Inflammatory macrophage treated with lipopolysaccharide for 1 hour (primary cell): ENCODE measurements at places on chromosomes 4 and X.
A peak's percentile ranks its signal among the peaks of the same experiment; 100 is the strongest.

- no peak for DNase-seq
Observed at GRCh38 chr4:7988437-7988836, 48.8 kb upstream of the AFAP1 start.

DNA sequence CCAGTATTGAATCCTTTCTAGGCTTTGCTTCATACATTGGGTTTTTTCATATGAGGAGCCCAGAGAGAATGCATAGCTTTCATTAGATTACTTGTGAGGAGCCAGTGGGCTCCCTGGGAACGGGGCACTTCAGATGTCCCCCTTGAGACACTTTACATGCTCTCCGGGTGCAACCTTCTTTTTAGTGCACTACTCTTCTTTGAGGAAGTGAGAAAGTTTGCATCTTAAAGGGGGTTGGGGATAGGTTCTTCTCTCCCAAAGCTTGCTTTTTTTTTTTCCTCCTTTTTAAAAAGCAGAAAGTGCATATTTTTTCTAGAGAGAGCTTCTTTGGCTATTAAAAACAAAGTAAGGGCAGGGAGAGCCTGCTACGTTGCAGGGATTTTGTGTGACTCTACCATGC lies 4.3 kb downstream of the HADH start:
- no peak for DNase-seq

DNA sequence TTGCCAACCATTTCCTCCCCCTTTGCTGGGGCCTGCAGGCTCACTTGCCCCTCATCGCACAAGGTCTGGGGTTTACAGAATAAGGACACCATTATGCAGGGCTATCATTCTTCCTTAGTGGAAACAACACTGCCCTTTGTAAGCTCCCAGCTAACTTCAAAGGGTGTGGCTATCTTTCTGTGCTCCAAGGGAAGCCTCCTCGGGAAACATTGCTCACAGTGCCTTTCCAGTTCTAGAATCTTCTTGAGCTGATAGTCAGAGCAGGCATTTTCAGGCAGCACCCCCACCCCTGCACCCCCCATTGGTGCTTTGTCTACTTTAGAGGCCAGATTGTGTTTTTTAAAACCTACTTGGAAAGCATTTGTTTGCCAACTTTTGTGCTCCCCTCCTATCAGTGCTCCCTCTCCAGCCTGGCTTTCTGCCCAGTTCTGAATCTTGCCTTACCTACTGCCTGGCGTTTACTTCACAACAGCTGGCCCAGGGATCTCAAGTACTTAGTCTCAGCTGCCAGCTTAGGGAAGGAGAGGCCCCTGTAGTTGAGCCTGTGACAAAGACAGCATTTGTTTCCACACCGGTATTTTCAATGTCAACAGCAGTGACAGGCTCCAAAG lies 53.5 kb downstream of the PLAC1 start:
- DNase-seq, result no peak

GRCh38 chr4:145012841-145013240 lies 85.2 kb downstream of the ANAPC10 start:
- DNase-seq, result peak; percentile 62

DNA sequence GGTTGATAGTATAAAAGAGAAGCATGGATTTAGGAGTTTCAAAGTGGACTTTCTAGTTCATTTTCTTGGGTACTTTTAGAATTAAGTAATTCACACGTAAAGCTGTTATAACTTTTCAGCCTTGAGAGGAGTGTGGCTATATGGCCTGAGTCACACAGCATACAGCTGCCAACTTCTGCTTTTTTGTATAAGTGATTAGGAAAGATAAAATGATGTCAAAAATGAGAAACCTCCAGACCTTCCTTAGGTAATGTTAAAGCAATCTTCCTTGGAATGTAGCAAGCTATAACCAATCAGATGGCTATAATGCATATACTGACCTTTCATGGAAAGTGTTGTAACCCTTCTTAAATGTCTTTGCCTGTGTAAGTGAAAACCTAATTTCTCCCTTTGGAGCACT lies 39.2 kb downstream of the RAB40AL start:
- DNase-seq, result peak; percentile 69

GRCh38 chr4:165963621-165964020 lies 90.6 kb downstream of the TLL1 start:
- no peak for DNase-seq

GRCh38 chrX:1870421-1870820 lies 255.6 kb downstream of the ASMT start:
- DNase-seq, result no peak

DNA sequence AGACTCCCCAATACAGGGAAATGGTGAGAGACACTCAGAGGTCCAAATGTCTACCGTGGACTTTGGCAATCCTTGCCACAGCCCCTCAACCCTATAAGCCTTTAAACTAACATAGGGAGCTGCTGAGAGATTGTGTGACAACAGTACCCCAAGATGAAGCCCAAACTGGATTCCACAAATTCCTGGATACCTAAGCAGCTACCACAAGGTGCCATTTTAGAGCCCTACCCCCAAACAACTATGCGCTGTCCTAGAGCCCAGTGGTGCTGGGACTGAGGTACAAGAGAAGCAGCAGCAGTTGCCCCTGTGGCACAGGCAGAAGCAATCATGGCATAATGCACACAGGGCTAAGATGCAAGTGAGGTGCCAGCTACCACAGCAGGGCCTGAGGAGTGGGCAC lies 2.7 kb upstream of the TMPRSS11F start:
- no peak for DNase-seq

- DNase-seq, result no peak
Observed at GRCh38 chr4:111494471-111494870, 650.8 kb upstream of the FAM241A start.

DNA sequence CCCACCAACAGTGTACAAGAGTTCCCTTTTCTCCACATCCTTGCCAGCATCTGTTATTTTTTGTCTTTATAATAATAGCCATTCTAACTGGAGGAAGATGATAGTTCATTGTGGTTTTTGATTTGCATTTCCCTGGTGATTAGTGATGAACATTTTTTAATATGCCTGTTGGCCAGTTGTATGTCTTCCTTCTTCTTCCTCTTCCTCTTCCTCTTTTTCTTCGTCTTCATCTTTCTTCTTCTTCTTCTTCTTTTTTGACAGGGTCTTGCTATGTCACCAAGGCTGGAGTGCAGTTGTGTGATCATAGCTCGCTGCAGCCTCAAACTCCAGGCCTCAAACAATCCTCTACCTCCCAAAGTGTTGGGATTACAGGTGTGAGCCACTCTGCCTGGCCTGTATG lies 87.4 kb downstream of the CCDC160 start:
- no peak for DNase-seq

DNA sequence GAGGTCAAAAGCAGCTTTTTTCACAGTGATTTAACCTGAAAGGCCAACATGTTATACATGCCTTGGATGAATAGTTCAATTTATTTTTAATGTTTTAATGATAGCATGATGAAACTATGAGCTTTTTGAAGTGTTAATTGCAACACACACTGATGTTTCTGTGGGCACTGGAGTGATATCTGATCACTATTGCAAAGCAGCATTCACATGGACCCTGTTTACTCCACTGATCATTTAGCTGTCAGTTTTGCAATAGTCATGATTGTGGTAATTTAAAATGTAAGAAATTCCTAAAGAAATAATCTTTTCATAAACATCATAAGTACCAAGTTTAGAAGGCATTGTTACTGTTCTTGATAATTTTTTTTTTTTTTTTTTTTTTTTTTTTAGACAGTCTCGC lies 74.1 kb downstream of the ARSJ start:
- DNase-seq, result no peak

DNA sequence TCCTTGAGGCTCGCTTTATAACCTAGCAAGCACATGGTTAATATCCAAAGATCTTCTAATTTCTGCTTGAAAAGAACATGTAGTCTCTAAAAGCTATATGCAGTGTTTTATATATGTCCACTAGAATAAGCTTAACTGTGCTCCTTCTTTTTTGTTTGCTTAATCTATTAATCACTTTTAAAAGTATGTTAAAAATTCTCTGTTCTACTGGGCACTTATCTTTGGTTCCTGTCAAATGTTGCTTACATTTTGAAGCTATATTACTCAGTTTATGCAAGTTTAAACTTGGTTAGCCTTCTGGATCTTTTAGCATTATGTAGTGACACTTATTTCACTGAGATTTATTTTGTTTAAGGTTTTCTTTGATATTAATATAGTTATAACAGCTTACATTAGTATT lies 32.5 kb downstream of the MAOA start:
- DNase-seq, result no peak

DNA sequence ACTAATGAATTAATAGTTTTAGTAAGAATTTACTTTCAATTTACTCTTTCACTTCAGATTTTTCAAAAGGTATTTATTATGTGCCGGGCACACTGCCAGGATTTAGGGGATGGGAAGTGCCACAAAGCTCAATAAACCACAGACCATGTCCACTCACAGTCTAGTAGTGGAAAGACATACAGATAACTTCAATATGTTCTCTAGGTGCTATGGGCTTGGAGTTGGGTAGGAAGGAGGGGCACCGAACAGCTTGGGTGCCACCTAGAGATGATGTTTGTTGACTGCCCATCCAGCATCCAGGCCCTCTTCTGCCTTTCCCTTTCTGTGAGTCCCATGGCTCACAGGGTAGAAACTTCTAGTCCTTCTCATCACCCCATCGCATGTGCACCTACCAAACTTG lies 17.8 kb downstream of the MFAP3L start:
- no peak for DNase-seq

- no peak for DNase-seq
Observed at GRCh38 chrX:127764674-127765073, 287.5 kb downstream of the ACTRT1 start.

- DNase-seq, result no peak
Observed at GRCh38 chr4:61740886-61741285, 540.8 kb downstream of the ADGRL3 start.

GRCh38 chrX:55008571-55009358 lies 8.6 kb downstream of the APEX2 start:
- DNase-seq, result peak; percentile 25

GRCh38 chr4:2006956-2007653 lies 1.7 kb downstream of the NELFA start:
- DNase-seq, result no peak

DNA sequence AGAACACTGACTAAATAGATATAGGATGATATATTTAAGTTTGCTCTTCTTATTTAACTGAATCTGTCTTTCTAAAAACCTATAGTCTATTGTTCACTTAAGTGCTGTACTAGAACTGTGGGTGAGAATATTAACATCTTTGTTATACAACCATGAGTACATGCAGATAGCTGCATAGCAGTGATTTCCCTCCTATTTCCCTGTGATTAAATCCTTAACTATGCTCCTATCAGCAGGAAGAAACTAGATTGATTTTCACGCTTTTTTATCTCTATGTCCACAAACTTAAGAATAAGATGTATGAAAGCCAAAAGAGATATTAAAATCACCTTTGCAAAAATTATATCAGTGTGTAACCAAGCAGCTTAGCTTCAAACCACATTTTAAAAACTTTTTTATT lies 11.3 kb upstream of the UGT2A3 start:
- no peak for DNase-seq

- no peak for DNase-seq
Observed at GRCh38 chr4:148055844-148056243, 324.0 kb downstream of the ARHGAP10 start.

DNA sequence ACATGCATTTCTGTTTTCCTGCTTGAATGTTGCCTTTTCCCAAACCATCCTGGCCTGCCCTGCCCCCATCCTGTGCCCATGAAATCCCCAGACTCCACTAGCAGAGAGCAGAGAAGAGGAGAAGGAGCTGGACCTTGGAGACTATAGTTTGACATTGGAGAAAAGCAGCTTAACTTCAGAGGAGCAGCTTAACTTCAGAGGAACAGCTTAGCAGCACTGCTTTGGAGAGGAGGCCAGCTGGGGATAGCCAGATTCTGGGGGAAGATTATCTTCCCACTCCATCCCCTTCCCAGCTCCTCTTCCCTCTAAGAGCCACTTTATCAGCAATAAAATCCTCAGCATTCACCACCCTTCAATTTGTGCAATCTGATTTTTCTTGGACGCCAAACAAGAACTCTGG lies 443.0 kb downstream of the PCDH10 start:
- no peak for DNase-seq

- DNase-seq, result peak; percentile 50
Observed at GRCh38 chr4:84496331-84496705, 2.8 kb downstream of the NKX6-1 start.

- DNase-seq, result no peak
Observed at GRCh38 chr4:185479507-185479971, 8.0 kb upstream of the CCDC110 start.

- no peak for DNase-seq
Observed at GRCh38 chr4:176642472-176642871, 150.2 kb downstream of the VEGFC start.

DNA sequence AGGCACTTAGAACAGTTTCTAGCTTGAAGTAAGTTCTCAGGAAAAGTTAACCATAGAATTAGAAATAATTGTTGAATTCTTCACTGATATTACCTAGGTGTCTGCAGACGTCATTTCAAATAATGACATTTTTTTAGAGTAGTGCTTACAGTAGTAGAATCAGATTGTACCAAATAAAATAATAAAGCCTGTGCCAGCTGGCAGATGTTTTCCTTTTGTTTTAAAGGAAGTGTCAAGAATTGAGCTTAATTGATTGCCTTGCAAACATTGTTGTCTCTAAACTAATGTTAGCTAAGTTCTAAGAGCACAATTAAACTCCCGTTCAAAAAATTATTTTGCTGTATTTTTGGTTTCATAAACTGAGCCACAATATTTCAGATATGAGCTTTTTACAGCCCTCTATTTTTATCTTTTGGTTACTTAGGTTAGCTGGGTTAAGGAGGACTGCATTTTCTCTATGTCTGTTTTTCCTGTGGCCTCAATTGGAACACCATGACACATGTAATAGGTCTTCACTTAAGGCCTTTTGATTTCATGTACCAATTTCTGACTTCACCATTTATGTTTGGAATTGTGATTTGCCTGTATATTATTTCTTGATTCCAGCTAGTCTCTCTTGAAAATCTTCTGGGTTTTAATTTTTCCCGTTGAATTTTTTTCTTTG lies 64.2 kb downstream of the DCUN1D4 start:
- DNase-seq, result no peak

DNA sequence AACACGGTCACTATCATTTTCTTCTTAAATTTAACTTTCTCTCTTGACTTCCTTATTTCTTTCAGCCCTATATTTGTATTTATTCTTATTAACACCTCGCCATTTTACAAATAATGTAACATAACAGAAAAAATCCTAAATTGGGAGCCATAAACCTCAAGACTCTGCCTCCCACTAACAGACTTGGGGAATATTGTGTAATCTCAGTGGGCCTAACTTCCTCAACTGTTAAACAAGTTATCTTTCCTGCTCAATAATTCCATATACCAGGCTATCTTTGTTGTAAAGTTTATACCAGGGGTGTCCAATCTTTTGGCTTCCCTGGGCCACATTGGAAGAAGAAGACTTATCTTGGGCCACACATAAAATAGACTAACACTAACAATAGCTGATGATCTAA lies 26.2 kb downstream of the PRSS12 start:
- peak; percentile 14 for DNase-seq

GRCh38 chrX:131650637-131651410 lies 107.0 kb downstream of the OR13H1 start:
- no peak for DNase-seq

- no peak for DNase-seq
Observed at GRCh38 chrX:100850317-100850716, 23.8 kb downstream of the NOX1 start.

- no peak for DNase-seq
Observed at GRCh38 chr4:47263721-47264120, 199.8 kb downstream of the COMMD8 start.

- DNase-seq, result no peak
Observed at GRCh38 chrX:2610246-2611170, 80.6 kb upstream of the CD99 start.

- DNase-seq, result peak; percentile 4
Observed at GRCh38 chrX:69229436-69229835, 64.2 kb upstream of the PJA1 start.

GRCh38 chr4:139809757-139810140 lies 144.1 kb downstream of the MGST2 start:
- peak; percentile 7 for DNase-seq
